Iris pigment epithelial cell (primary cell): ENCODE measurements at places on chromosomes 2 and 18.

- DNase-seq = no peak
Observed at GRCh38 chr18:76458522-76459311, 36.3 kb downstream of the ZNF516 start.

DNA sequence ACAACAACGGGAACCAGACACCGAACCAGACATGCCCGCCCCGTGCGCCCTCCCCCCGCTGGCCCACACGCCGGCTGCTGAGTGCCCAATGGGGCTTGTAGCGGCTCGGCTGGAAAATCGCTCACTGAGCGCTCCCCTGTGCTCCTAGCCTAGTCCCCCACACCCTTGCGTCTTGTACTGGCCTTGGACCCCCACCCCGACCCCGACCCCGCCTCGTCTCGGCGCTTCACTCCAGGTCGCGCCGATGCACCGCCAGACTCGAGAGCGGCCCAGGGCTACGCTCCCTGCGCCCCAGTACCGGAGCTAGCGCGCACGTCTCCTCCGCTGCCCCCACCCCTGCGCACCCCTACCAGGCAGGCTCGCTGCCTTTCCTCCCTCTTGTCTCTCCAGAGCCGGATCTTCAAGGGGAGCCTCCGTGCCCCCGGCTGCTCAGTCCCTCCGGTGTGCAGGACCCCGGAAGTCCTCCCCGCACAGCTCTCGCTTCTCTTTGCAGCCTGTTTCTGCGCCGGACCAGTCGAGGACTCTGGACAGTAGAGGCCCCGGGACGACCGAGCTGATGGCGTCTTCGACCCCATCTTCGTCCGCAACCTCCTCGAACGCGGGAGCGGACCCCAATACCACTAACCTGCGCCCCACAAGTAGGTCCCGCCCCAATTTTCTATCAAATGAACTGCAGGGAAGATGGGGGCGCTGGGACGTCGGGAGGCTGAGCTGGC lies 1.5 kb downstream of the GAD1 start:
- no peak for DNase-seq

DNA sequence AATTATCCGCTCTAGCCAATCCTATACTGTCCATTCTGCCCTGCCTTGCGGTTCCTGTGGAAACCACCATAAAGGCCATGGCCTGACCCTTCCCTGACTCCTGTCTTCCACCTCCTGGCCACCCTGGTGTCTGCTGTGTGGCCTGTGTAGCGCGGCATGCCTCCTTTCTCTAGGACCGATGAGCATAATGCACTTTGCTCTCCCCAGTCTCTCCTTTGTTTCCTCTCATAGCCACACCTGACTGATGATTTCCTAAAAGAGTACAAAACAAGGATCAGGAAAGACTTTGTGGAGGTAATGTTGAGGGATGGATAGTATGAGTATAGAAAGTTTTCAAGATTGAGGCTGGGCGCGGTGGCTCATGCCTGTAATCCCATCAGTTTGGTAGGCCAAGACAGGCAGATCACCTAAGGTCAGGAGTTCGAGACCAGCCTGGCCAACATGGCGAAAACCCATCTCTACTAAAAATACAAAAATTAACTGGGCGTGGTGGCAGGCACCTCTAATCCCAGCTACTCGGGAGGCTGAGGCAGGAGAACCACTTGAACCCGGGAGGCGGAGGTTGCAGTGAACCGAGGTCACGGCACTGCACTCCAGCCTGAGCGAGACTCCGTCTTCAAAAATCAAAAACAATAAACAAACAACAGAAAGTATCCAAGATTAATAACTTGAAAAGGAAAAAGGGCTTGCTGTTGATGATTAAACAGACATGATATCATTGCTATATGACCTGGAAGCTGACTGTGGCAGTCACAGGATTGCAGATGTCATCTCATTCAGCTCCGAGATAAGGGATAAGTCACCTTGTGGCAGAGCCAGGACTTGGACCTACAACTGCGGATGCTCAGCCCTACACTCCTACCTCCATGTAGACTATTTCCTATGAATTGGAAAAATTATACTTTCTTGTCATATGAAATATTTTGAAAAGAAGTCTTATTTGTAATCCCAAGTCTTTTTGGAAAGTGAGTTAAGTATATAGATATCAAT lies 16.6 kb downstream of the SOWAHC start:
- DNase-seq = no peak

DNA sequence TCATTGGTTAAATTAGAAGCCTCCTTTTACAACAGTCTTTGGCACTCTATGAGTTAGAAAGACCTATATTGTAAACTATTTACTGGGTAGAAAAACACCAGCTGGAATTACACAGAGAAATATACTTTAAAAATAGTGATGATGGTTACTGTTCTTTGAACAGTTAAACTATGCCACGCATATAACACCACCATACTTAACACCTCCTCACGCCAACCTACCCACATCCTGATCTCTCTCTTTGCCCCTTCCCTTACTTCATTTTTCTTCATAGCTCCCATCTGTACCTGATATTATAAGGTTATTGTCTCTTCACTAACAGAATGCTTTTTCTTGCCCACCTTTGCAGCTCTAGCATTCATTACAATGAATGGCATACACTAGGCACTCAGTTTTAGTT lies 173.8 kb downstream of the DPP4 start:
- DNase-seq = no peak
